ENCODE measurements at places on chromosomes 7 and 10.
A peak's percentile ranks its signal among the peaks of the same experiment; 100 is the strongest.

GRCh38 chr10:8840356-8840755 lies 785.9 kb downstream of the GATA3 start:
- no peak for DNase-seq

- DNase-seq = no peak
Measured at GRCh38 chr10:125979976-125980375, 83.6 kb downstream of the FANK1 start.

- no peak for DNase-seq
Measured at GRCh38 chr10:51846856-51847506, 147.6 kb upstream of the CSTF2T start.

DNA sequence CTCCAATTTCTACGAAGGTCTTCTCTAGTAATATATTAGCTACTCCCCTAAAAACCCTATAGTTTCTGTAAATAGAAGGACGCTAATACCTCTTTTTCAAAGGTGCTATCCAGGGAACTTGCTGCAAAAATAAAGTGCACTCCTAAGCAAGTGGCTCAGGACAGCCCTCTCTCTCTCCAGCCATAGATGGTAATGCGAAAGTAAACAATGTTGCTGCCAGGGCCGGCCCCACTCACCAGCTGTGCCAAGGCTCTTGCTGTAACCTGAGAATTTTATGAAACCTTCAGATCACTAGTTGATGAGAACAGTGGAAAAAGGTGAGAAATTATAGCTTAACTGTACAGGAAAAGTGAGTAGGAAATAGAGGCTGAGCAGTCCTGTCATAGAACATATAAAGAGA lies 10.9 kb upstream of the TAS2R39 start:
- DNase-seq = peak; percentile 14

DNA sequence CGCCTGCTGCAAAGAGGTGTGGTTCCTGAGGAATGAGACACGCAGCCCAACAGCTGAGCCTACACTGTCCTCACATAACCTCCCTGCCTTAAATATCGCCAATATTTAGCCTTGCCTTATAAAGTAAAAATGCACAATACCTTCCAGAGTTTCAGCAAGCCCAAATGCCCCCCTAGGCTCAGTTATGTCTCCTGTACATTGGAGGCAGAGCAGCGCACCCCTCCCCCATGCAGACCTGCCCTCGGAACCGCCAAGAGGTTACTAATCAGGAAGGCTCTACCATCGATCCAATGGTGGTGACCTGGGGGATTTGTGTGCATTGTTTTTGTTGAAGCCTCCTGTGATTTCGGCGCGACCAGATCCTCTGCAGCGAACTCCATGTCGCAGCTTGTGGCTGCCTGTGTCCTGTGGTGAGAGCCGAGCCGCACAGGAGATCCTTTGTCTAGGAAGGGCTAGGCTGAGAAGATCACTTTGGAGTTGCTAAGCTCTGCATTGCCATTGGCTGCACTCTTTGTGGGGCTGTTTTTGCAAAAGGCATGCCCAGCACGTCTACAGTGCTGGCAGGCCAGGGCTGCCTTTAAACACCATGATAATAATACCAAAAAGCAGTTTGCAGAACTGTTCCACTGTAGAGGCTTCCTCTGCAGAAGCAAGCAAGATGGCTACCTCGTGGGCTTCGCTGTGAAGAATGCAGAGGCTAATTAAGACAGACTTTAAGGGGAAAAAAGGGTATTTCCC lies 40.1 kb downstream of the TET1 start:
- DNase-seq = peak; percentile 91

GRCh38 chr7:101468546-101469275 lies 106.0 kb downstream of the COL26A1 start:
- DNase-seq = no peak

- DNase-seq = no peak
Measured at GRCh38 chr7:30789334-30789711, 18.1 kb downstream of the MINDY4 start.

GRCh38 chr10:27364028-27364427 lies 123.4 kb upstream of the ACBD5 start:
- DNase-seq = no peak

GRCh38 chr7:2480070-2480408 lies 3.8 kb upstream of the GRIFIN start:
- DNase-seq = no peak

GRCh38 chr7:132280335-132280734 lies 295.9 kb downstream of the PLXNA4 start:
- DNase-seq = no peak

DNA sequence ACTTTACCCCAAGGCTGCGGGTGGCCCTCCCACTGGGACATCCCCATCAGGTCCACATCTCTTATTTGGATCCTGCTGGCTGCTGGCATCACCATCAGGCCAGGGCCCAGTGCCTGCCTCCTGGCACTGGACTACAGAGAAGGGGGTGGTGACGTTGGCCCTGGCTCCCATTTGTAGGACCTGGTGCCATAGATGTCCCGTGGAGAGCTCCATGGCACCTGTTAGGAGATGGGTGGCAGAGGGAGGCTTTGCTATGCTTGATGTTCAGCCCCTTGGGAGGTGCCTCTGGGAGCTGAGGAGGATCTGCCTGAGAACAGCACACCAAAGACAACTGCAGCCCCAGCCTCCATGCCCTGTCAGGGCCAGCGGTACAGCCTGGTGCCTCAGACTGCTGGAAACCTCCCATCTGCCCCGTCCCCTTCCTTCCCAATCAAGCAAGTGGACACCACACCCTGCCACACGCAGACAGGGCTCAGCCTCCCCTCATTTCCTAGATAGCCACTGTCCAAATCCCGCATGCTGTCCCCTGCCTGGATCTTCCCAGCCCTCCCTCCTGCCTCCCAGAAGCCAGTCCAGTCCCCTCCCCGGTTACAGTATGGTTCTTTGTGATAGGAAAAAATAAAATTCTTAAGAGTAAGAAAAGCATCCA lies 230.0 kb upstream of the GRB10 start:
- no peak for DNase-seq

DNA sequence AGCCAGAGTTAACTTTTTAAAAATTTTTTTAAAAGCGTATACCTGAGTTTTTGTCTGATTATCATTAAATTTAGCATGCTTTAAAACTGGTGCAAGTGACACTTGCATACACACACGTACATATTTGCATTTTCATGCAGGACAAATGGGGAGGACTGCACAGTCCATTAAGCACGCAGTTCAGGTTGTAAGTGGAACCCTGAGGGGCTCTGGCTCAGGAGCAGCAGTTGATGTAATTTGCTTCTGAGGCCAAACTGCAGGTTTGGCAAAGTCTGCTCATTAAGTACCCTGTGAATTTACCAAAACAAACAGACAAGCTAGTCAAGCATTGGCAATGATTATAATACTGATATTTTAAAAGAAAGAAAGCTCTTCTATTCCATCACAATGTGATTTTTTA lies 215.8 kb upstream of the PFKP start:
- peak; percentile 85 for DNase-seq

GRCh38 chr10:5661043-5661442 lies 5.4 kb downstream of the ASB13 start:
- DNase-seq = no peak

DNA sequence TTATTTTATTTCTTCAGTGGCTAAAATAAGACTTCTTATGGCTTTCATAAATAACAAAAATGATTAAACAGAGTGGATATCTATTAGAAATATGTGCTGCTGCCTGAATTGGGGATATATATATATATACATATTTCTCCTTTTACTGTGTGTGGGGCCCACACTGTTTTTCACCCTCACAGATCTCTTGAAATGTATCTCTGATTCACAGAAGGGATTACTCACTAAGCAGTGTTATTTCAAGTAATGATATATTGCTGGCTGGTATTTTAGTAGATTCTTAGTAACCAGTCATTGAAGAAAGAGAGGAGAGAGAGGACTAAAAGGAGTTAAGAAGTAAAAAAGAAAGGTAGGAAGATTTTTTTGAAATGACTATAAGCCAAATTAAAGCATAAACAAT lies 308.6 kb upstream of the NRP1 start:
- DNase-seq = no peak

DNA sequence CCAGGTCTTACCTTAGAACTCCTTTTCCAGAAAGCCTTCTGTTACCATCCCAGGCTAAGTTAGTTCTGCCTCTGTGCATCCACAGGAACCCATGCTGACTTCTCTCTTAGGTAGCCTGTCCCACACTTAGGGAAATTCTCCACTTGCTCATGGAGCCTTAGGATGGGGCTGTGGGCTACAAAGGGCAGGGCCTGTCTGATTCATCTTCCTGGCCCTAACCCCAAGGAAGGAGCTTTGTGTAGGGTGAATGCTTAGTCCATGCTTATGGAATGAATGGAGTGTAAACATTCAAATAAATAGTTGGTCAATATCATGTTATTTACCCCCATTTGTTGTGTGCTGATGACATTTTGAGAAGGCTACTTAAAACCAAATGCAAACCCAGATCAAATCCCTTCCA lies 54.7 kb downstream of the EMX2 start:
- DNase-seq = no peak

DNA sequence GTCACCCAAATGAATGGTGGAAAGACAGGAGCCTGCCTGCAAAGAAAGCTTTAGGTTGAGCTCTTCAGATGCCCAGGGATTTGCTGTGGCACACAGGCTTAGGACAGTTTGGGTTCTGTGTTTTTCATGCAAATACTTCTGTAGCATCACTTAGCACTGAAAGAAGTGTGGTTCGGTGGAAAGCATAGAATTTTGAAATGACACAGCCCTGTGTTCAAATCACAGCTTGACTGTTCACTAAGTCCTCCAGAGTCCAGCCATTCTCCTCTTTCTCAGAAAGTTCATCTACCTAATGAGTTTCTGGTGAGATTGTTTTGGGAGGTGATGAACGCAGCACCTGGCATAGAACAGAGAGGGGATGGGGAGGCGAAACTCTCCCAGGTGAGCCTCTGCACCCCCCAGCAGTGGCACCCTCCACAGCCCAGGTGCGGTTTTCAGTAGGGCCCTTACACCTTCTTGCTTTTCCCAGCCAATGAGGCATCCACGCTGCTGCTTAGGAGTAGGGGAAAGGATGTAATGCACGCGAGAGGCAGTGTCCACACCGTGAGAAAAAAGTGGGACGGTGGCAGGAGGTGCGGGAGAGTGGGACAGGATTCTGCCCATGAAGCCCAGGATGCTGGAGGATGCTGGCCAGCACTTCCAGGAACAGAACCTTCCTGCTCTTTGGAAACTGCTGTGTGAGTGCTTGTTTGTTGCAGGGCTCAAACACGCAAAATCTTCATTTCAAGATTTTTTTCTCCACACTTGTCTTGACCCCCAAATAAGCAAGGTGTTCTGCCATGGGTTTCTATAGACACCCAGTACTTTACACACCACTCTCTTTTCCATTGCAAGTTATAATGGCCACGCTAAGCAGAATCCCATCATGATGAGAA lies 11.6 kb downstream of the EN2 start:
- DNase-seq = peak; percentile 38

GRCh38 chr7:32347244-32347828 lies 142.8 kb downstream of the LSM5 start:
- peak; percentile 4 for DNase-seq

DNA sequence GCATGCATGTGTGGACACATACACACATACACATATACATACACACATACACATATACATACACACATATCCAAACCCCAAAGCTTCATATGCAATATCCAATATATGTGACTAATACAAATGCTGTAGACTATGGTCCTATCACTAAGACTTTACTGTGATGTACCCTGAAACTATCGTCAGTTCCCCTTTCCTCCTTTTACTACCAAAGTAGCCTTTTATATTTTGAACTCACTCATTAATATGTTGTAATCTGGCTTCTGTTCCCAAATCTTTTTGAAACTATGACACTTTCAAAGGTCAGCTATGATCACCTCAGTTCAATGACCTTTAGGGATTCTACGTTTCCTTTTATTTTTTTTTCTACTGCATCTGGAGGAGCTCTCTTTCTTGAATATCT lies 64.8 kb upstream of the TFEC start:
- no peak for DNase-seq

DNA sequence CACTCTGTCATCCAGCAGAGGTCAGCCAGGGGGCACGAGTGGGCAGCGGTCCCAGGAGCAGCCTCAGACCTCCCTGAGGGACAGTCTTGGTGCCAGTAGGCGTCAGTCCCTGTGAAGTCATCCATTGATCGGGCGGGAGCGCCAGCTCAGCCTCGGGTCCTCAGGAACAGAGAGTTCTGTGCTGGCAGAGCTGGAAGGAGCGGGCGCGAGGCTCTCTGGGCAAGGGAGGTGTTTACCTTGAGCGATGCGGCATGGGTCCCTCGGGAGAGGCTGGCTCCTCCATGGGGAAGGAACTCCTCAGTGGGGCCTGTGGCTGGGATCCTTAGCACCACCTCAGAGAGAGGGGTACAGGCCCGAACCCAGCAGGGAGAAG lies 101.1 kb upstream of the PPIF start:
- no peak for DNase-seq

DNA sequence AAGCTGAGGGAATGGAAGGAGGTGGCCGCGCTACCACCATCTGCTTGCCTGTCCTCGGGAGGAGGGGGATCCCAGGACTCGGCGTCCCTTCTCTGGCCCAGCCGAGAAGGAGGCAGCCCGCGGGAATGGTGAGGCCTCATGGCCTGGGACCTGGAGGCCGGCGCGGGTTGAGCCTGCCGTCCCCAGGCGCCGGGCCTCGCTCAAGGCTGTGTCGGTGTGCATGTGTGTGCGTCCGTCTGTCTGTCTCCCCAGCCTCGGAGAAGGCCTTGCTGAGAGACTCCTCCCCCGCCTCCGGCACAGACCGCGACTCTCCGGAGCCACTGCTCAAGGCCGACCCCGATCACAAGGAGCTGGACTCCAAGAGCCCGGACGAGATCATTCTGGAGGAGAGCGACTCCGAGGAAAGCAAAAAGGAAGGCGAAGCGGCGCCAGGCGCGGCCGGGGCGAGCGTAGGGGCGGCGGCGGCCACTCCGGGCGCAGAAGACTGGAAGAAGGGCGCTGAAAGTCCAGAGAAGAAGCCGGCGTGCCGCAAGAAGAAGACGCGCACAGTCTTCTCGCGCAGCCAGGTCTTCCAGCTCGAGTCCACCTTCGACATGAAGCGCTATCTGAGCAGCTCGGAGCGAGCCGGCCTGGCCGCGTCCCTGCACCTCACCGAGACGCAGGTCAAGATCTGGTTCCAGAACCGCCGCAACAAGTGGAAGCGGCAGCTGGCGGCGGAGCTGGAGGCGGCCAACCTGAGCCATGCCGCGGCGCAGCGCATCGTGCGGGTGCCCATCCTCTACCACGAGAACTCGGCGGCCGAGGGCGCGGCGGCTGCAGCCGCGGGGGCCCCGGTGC lies 1.3 kb downstream of the HMX3 start:
- peak; percentile 14 for DNase-seq
